ENCODE measurements at places on chromosomes 4 and X. TPM values are rescaled to one million over a fixed set of nuclear protein-coding genes. Genes with fewer than 3 reads are reported as not detected.

DNA sequence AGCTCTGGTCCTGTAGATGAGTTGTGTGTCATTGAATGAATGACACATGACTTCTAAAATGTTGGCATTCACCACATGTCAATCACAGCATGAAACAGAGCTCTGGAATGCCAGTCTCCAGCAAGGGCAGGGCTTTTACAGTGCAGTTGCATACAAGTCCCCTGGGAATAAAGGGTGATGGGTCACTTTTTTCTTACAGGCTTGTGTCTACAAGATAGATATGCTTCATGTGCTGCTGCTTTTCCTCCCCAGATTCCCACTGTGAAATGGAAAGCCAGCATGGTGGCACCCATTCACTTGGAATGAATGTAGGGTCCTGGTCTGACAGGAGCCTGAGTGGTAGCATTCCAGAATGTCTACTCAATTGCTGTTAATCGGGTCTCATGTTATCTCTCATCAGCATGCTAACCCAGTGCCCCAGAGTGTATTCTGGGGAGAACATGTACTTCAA is 159.1 kb upstream of the KIT start:
- DNase-seq, result no peak

Gene NUP62CL
- not detected for total RNA-seq

DNA sequence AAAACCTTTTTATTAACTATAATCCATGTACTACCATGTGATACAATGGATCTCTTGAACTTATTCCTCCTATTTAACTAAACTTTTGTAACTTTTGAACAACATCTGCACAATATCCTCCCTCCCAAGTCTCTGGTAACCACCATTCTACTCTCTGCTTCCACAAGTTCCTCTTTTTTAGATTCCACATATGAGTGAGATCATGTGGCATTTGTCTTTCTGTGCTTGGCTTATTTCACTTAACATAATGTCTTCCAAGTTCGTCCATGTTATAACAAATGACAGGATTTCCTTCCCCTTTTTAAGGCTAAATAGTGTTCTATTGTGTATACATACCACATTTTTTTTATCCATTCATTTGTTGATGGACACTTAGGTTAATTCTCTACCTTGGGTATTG is 28.1 kb downstream of the DCAF8L1 start:
- no peak for DNase-seq

- no peak for DNase-seq
Observed at GRCh38 chrX:152028579-152028978, 54.1 kb upstream of the GABRE start.

DNA sequence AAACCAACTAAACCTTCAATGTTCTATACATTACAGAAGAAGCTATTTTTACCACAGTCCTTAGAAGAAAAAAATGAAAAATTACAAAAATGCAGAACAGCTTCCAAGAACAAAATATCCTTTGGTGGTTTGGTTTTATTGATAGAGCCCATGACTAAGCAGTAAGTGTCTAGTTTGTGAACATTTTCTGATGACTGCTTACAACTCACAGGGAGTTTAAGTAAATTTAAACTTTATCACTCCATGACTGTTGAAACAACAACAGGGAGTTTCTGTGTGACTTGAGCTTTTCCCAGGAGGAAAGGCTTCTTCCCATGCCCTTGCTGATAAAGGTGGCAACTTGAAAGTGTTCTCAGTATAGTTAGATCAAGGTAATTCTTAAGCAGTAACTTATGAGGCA is 2.9 kb downstream of the PF4 start:
- DNase-seq, result no peak

- DNase-seq, result no peak
Observed at GRCh38 chr4:19575924-19576323, 675.8 kb upstream of the SLIT2 start.

GRCh38 chr4:67104145-67104544 is 441.2 kb downstream of the CENPC start:
- DNase-seq, result no peak

Gene C1QTNF7
- 36.8 TPM for total RNA-seq

DNA sequence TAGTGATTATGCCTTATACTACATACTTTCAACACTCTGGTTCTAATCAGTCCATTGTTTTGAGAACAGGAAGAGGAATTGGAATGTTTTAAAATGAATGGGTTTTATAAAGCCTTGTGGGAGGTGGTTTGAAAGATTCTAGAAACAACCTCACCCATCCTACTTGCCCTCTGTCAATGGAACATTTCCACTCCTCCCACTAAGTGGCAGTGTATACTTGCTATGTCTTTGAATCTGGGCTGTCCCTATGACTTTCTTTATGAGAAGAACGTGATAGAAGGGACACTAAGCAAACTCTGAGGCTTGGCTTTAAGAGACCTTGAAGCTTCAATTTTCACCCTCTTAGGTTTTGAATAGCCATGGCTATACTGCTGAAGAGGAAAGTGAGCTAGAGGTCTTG is 611.2 kb downstream of the PPP4R3C start:
- DNase-seq, result no peak

DNA sequence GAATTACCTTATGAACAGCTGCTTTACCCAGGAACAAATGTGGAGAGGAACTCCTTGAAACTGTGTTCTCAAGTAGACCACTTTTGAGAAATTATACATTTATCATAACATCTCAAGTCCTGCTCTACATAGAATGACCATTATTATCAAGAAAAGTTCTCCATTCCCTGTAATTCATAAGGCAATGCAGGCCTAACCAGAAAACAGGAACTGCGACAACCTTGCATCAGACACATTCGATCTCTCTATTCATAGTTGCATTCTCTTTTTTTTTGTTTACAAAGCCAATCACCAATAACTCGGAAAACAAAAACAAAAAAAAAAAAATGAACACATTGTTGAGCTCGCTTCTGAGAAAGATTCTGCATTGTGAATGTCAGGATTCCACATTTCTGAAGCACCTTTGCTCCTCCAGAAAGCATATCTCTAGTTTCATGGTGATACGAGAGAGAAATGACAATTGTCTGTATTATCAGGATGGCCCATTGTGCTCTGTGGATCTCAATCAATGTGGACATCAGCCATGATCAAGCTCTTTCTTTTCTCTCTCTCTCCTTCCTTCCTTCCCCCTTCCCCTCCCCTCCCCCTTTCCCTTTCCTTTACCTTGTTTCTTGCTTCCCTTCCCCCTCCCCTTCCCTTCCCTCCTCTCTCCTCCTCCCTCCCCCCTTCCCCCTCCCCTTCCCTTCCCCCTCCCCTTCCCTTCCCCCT is 32.4 kb upstream of the CD99 start:
- no peak for DNase-seq

DNA sequence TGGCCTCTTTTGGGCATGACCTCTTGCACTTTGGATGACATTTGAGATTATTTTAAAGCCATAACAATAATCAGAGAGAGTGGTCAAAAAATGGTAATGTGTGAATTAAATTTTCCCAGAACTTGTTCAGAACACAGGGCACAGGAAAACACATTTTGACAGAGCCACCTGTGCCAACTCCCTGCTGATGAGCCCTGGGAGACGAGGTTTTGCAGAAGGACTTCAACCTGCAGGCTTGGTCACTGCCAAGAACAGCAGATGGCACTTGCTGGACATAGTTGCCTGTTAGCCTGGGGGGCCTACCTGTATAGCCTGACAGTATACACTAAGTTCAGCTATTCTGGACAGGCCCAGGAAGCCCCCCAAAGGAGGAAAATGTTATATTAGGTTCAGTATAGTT is 277.8 kb upstream of the EMCN start:
- DNase-seq, result no peak

DNA sequence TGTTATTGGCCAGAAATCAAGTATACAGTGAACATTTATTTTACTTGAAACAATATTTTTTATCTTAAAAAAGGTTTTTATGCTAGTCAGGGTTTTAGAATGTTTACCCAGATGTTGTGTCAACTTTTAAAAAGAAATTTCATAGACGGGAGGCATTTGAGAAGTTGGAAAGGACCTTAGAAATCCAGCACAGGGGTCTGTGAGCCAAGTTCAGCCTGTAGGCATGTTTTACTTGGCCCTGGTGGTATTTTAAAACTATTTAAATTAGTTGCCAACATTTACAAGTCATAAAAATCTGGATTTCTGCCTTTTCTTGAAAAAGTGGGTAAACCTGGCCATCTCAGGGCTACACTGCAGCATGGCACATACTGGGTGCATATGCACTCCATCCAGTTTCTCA is 25.5 kb upstream of the FHL1 start:
- no peak for DNase-seq

DNA sequence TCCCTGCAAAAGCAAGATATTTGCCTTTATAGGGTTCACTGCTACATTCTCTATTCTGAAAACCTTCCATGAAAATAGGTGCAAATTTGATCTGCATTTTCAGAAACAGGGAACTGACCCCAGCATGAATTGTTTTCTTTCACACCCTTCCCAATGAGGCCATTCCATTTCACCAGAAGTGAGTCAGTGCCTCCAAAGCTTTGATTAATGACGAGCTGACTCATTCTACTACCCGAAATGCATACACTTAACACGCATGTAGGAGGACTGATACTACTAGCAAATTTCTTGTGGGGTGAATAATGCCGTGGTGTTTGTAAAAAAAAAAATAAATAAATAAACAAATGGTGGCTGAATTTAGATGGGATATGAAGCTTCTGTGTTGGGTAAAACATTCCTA is 146.9 kb upstream of the FGF13 start:
- DNase-seq, result no peak

DNA sequence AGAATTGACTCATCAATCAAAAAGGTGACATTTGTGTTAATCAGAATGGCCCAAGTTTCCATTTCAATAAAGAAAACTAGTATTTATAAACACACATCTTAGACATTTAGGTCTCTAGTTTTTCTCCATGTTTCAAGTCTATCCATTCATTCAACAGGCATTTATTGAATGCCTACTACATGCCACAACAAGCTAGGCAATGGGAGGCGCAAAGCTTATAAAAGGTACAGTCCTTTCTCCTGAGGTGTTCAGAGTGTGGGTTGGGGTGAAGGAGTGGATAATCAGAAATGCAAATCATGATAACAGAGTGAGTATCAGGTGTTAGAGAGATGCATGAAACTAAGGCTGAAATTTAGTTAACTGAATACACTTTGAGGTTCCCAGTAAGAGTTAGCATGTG is 78.0 kb downstream of the HCCS start:
- DNase-seq, result no peak

DNA sequence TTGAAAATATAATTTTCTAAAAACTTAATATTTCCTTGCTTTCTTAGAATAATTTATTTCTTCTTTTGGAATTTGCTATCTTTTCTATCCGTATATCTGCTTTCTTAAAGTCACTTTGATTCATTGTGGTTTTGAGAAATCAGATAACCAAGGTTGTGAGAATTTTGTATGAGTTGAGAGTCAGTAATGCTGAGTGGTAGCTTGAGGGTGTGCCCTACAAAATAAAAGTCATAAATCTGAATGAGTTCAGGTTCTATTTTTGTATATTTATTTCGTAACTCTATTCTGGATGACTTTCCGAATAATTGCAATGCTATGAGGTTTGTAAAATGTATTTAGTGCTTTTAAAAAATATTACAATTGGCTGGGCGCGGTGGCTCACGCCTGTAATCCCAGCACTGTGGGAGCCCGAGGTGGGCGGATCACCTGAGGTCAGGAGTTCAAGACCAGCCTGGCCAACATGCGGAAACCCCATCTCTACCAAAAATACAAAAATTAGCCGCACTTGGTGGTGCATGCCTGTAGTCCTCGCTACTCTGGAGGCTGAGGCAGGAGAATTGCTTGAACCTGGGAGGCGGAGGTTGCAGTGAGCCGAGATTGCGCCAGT is 8.9 kb downstream of the COPS4 start:
- no peak for DNase-seq

DNA sequence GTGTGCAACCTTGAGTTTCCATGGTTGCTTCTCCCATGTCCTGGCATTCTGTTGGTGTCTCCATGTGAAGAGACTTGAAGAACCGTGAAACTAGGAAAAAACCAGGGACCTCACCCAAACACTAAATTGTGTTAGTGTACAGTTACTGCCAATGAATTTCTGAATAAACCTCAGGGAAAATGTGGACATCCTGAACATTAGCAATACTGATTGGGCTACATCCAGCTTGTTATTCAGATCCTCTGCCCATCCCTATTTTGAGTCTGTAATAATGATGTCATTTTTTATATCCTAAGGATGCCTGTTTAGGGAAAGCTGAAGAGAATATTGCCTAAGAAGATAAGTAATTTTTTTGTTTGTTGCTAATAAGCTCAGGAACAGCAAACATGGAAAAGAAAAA is 262.7 kb downstream of the TMA16 start:
- no peak for DNase-seq

GRCh38 chr4:106618956-106619355 is 250.4 kb upstream of the GIMD1 start:
- DNase-seq, result no peak

- no peak for DNase-seq
Observed at GRCh38 chrX:83501003-83501402, 7.1 kb upstream of the POU3F4 start.

- DNase-seq, result peak; percentile 71
Observed at GRCh38 chr4:149999485-150000074, 78.7 kb upstream of the DCLK2 start.

Gene SORBS2
- total RNA-seq, result 889 TPM

DNA sequence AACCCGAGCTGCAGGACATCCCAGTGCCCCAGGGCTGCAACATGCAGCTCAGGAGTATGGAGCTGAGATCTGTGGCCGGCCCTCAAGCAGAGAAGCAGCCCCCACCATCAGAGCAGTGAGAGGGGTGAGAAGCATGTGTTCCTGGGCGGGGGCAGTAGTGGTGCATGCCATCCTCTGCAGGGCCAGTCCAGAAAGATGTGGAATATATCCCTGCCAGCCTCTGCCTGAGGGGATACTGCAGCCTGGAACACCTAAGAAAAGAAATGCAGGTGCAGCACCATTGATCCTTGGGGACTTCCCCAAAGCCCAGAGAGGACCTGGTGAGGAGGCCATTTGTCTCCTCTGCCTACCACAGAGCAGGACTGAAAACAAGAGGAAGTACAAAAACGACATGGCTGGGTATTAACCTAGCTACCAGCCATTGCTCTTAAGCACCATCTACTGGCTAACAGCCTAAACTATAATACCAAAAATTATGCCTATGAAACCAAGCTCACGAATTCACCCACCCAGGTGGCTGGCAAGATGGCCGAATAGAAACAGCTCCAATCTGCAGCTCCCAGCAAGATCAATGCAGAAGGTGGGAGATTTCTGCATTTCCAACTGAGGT is 158.8 kb downstream of the ADGRA3 start:
- DNase-seq, result no peak

Gene HTRA3
- total RNA-seq, result 14.5 TPM

DNA sequence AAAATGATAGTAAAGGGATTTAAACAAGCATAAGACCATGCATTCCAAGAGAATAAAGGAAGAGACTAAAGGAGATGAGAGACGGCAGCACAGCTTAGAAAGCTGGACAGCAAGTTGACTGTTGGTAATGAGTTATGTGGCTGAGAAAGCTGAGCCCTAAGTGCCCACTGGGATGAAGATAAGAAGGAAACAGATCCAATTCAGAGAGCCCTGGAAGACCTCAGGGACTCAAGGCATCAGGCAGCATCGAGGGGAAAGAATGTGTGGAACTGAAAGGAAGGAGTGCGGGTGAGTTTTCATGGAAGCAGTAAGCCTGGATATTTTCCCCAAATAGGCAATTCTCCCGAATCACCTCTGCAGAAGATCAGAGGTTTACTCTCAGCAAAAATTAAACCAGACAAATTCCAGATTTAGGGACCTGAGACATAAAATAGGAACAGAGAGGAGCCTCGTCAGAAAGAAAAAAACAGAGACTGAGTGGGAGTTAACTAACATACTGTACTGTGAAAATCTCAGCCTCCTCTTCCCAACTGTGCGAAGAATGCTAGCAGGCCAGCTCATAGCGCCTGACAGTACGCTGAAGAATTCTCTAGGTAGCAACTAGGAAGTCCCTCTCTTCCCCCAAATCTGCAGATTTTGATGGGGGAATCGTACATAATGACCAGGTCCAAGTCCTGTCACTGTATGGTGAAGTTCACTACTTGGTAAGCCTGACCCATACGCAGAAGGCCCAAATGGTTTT is 187.7 kb upstream of the TAPT1 start:
- DNase-seq, result no peak

Gene KLF3
- total RNA-seq, result 29.2 TPM

Measured in sigmoid colon (tissue), 7 donors.